ENCODE measurements at places on chromosomes 1 and 21. TPM values are rescaled to one million over a fixed set of nuclear protein-coding genes. Genes with fewer than 3 reads are reported as not detected.

LCE6A gene
- total RNA-seq = not detected

- DNase-seq = no peak
Measured at GRCh38 chr1:24641646-24642151, 1.4 kb upstream of the SRRM1 start.

- no peak for DNase-seq
Measured at GRCh38 chr1:47393141-47393540, 22.9 kb upstream of the FOXE3 start.

GRCh38 chr1:184617433-184618029, 137.1 kb downstream of the EDEM3 start:
- DNase-seq = no peak

DNA sequence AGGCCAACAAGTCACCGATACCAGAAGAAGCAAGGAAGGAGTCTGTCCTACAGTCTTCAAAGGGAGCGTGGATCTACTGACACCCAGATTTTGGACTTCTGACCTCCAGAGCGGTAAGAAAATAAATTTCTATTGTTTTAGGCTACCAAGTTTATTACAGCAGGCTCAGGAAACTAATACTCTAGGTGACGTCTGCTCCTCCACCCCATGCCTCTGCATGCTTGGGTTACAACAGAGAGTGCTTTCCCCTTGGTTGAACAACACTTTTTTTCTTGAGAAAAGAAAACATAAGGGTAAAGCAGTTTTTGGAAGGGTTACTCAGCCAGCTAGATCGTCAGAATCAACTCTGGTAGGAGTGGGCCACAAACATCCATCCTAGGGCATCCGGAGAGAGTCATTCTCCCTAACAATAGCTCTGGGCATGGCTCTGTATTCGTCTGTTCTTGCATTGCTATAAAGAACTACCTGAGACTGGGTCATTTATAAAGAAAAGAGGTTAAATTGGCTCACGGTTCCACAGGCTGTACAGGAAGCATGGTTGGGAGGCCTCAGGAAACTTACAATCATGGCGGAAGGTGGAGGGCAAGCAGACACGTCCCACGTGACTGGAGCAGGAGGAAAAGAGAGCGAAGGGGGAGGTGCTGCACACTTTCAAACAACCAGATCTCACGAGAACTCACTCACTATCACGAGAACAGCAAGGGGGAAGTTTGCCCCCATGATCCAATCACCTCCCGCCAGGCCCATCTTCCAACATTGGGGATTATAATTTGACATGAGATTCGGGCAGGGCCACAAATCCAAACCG, 22.2 kb upstream of the DNAJC11 start:
- no peak for DNase-seq

DNA sequence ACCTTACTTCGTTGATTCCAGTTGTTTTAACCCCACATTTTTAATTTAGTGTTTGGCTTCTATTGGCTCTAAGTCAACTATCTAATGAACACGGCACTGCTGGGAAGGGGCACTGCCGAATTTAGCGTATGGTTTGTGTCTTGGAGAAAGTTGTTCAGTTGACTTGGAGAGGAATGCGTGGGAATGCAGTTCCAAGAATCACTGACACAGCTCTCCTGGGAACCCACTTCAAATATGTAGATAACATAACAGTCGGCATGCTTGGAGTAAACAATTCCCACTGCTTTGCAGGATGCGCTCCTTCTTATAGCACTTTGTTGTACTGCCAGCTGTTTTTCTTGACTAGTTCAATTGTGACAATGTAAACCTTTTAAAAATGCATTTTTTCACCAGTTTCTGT, 104.3 kb downstream of the RYR2 start:
- no peak for DNase-seq

DNA sequence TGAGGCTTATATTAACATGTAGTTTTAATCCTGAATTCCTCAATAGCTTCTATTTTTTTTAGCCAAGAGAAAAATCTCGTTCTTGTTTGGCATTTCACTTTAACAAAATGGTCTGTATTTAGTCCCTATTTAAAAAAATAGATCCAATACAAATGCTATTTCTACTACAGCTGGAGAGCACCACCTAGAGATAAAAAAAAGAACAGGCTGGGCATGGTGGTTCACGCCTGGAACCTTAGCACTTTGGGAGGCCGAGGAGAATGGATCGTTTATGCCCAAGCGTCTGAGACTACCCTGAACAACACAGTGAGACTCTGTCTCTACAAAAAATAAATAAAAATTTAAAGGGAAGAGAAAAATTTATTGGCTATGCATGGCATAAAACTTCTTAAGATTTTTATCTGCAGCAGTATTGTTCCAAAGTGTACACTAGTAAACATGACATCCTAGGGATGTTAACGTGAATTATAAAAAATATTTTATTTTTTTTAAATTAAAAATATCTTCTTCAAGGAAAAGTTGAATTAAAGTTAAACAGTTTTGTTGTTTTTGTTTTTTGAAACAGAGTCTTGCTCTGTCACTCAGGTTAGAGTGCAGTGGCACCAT, 4.4 kb downstream of the ST7L start:
- DNase-seq = no peak

RNU1-3 gene
- under 0.01 TPM for total RNA-seq

DNA sequence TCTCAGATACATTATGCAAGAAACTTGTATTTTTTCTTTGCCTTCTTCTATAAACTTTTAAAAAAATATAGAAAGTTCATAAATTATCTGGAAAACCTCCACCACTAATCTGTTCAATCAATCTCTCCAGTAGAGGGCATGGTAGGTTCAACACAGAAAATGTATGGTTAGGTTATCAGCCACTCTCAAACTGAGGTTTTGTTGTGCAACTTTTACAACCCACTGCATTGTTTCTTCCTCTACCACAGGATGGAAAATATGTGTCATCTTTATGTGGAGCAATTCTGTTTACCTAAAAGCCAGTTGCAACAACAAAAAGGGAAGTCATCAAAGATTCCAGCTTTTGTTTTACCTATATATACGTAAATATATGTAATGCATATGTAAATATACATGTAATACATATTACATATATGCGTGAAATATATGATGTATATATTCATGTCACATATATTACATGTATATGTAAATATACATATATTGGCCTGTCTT, 3.0 kb upstream of the RGS2 start:
- no peak for DNase-seq

- DNase-seq = no peak
Measured at GRCh38 chr1:205514211-205515142, 10.0 kb downstream of the CDK18 start.

DNA sequence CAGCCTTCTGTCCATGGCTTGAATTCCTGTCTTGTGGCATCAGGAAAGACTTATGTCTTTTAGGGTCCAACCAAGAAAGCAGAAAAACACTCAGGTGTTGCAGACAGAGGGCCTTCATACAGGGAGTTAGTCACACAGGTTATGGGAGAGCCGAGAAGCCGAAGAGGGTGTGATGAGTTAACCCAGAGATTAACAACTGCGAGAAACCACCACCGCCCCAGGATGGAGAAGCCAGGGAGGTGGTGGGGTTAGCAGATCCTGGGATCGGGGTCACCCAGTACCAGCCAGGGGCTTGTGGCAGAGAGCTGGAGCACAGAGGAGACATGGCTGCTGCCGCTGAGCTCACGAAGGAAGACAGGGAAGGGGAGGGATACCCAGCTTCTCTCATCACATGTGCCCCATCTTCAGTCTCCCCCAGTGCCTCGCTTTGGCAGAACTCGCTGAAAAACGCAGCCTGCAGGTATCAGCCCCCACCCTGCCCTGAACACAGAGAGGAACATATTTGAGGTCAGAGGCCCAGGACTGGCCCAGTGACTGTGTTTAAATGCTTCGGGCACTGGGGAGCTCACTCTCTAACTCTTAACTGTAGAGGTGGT, 58.7 kb downstream of the RUNX3 start:
- no peak for DNase-seq

TMPRSS3 gene
- total RNA-seq = 27.2 TPM

TRIM63 gene
- total RNA-seq = 4.0 TPM

DNA sequence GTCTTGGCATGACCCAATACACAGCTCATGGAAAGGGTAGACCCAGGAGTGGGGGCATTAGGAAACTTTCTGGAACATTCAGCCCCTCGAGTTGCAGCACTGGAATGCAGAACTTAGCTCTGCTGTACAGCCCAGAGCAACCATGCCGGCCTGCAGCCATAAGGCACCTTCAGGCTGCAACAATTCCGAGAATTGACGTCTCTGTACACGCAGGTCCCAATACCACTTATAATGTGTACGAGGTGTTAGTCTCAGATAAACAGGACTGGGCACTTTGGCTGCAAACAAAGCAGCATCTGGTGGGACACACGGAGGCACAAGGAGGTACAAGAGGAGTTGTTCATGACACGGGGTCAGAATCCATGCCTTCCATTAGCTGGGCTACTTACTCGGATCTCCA, 7.9 kb downstream of the CBR1 start:
- DNase-seq = no peak

Data from breast epithelium (tissue), 4 donors.